ENCODE measurements at places on chromosomes 2 and 18.
A peak's percentile ranks its signal among the peaks of the same experiment; 100 is the strongest.

GRCh38 chr2:190860985-190861680 is 19.5 kb upstream of the GLS start:
- H3K27me3 ChIP-seq: no peaks in the 10 kb centered on the region
- H3K36me3 ChIP-seq: no peaks in the 10 kb centered on the region
- H3K4me3 ChIP-seq: no peak overlapping the region
- DNase-seq: no peak
- H3K27ac ChIP-seq: peak overlapping the region; percentile 75

GRCh38 chr18:52682260-52682659 is 342.3 kb downstream of the DCC start:
- H3K4me3 ChIP-seq: no peak overlapping the region
- H3K36me3 ChIP-seq: no peaks in the 10 kb centered on the region
- H3K4me1 ChIP-seq: no peaks in the 10 kb centered on the region
- no peaks in the 10 kb centered on the region for H3K27me3 ChIP-seq
- DNase-seq: no peak

- DNase-seq: no peak
- no peaks in the 10 kb centered on the region for H3K4me1 ChIP-seq
- H3K4me3 ChIP-seq: no peak overlapping the region
- no peaks in the 10 kb centered on the region for H3K36me3 ChIP-seq
- H3K27me3 ChIP-seq: peaks cover 40% of the 10 kb centered on the region
Measured at GRCh38 chr2:197801033-197801432, 3.4 kb upstream of the PLCL1 start.

GRCh38 chr18:56314396-56314795 is 324.0 kb downstream of the TXNL1 start:
- H3K27ac ChIP-seq: no peak overlapping the region
- no peaks in the 10 kb centered on the region for H3K27me3 ChIP-seq
- no peak overlapping the region for H3K4me3 ChIP-seq
- no peaks in the 10 kb centered on the region for H3K4me1 ChIP-seq
- DNase-seq: no peak

GRCh38 chr2:134586326-134586965 is 132.4 kb downstream of the TMEM163 start:
- H3K4me3 ChIP-seq: no peak overlapping the region
- no peak for DNase-seq
- H3K27me3 ChIP-seq: no peaks in the 10 kb centered on the region
- H3K36me3 ChIP-seq: no peaks in the 10 kb centered on the region
- no peaks in the 10 kb centered on the region for H3K4me1 ChIP-seq

DNA sequence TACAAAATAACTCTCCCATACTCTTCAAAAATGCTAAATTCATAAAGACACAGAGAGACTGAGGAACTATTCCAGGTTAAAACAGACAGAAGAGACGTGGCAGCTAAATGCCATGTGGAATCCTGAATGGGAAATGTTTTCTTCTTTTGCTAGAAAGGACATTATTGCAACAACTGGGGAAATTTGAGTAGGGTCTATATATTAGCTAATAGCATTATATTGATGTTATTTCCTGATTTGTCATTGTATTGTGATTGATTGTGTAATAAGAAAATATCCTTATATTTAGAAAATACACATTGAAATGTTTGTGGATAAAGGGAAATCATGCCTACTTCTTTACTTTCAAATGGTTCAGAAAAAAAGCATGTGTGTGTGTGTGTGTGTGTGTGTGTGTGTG is 23.4 kb downstream of the PSTPIP2 start:
- no peak for DNase-seq
- H3K36me3 ChIP-seq: no peaks in the 10 kb centered on the region
- H3K27ac ChIP-seq: no peak overlapping the region
- H3K4me1 ChIP-seq: peaks cover 12% of the 10 kb centered on the region

Data from RWPE2 (cell line).